ENCODE measurements at places on chromosomes 7 and 10. TPM values are rescaled to one million over a fixed set of nuclear protein-coding genes. Genes with fewer than 3 reads are reported as not detected.

DNA sequence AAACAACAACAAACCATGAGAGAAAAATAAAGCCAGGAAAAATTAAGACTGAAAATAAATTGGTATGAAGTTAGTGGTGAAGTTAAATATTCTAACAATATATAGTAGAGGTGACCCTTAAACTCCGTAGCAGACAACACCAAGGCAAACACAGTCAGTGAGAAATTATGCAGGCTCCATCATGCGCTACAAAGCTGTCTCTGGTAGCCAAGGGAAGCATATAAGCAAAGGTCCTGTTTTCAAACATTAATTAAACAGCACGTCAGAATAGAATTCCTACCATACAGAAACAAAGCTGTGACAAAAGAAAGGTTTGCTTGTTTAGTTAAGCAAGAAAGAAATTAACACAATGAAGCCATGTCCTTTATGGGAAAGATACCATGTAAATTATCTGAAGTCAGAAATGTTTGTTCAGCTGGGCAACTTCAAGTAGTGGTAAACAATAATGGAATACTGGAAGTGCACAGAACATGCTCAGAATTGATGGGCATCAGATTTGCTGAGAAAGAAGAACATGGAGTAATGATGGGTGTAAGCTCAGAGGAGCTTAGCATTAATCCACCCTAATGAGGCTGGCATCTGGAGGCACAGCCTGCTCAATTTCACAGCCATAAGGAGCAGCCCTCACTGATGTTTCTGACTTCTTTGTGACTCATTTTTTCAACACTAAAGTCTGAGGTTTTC lies 75.7 kb downstream of the IGF2BP3 start:
- no peak for DNase-seq

Gene TMEM178B
- polyA plus RNA-seq, result 0.50 TPM

DNA sequence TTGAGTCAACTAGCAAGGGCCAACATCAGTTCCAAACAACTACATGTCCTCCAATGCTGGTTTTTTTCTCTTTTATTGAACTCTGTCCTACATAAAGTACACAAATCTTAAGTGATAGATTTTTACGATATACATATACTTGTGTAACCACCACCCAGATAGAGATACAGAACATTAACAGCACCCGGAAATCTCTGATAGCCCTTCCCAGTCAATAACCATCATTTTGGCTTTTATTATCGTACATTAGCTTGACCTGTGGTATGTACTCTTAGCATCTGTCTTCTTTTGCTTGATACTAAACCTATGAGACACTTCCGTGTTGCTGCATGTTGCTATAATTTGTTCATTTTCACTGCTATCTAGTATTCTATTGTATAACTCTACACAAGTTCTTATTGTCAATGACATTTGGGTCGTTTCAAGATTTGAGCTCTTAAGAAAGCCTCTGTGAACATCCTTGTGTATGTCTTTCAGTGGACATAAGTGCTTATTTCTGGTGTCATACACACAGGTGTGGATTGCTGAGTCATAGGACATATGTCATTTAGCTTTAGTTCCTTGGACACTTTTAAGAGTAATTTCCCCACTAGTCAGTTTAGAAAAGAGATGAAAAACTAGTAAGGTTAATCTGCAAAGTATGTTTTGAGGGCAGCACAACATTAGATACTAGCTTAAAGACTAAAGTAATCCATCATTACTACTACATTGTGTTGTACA lies 111.1 kb downstream of the PRLHR start:
- DNase-seq, result no peak

Gene NMT2
- 33.7 TPM for polyA plus RNA-seq

Gene ANKRD2
- polyA plus RNA-seq, result 0.54 TPM
